ENCODE measurements at places on chromosomes 2 and 18.

DNA sequence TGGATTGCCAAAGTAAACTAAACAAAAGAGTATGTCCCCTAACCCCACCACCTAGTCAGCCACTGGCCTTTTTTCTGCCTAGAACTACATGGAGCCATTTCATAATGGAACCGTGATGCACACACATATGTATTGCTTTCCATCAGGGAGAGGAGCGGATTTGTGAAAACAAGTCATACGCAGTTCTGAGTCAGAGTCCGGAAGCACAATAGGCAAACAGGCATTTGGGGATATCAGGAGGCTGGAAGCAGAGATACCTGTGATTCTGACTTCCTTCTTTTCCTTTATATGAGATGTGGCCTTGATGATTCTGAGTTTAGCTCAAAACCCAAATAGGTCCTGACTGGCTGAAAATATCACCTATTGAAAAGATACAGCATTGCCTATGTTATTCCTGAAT is 93.5 kb downstream of the TMEM163 start:
- no peak for DNase-seq

GRCh38 chr2:6557737-6558136 is 308.0 kb downstream of the CMPK2 start:
- no peak for DNase-seq

GRCh38 chr2:217302856-217303255 is 443.0 kb upstream of the TNP1 start:
- no peak for DNase-seq

DNA sequence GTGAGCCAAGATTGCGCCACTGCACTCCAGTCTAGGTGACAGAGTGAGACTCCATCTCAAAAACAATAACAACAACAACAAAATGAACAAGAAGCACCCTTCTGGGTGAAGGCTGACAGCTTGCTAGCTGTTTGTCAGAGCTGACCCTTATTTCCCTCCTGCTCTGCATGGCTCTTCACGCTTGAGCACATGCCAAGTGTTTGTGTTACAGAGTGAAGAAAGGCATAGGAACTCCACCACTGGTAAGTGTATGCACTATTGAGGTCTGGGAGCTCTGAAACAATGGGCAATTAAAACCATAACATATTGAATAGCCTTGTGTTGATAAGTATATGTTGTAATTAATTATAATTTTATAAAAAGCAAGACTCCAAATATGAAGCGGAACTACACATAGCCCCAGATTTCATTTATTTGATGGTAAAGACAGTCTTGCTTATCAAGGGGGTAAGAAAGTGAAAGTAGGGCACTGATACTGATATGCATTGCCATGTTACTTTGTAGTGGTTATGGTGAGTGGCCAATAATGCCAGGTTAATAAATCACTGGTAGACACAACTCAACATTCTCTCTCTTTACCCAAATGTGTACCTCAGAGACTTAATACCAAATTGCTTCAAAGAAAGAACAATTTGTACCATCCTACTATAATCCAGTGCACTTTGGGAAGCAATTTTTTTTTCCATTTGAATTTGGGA is 163.4 kb downstream of the VWC2L start:
- peak; percentile 80 for DNase-seq

GRCh38 chr2:113227290-113227689 is 51.4 kb downstream of the PAX8 start:
- no peak for DNase-seq

GRCh38 chr18:12880541-12880910 is 3.5 kb downstream of the PTPN2 start:
- no peak for DNase-seq

GRCh38 chr2:47029737-47030524 is 114.3 kb upstream of the MCFD2 start:
- peak; percentile 26 for DNase-seq

DNA sequence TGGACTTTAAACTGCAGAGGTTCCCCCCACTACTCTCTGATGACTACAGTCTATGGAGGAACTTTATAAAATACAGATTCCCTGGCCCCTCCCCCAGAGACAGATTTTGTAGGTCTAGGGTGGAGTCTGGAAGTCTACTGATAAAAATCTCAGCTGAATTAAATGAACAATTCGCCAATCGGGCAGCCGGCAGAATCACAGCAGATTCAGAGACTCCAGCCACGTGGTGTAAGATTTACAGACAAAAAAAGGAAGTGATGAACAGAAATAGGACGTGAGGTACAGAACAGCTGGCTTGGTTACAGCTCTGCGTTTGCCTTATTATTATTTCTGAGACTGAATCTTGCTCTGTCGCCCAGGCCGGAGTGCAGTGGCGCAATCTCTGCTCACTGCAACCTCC is 21.4 kb upstream of the MTA3 start:
- no peak for DNase-seq

- DNase-seq, result no peak
Measured at GRCh38 chr18:22486667-22487066, 69.0 kb upstream of the CTAGE1 start.

DNA sequence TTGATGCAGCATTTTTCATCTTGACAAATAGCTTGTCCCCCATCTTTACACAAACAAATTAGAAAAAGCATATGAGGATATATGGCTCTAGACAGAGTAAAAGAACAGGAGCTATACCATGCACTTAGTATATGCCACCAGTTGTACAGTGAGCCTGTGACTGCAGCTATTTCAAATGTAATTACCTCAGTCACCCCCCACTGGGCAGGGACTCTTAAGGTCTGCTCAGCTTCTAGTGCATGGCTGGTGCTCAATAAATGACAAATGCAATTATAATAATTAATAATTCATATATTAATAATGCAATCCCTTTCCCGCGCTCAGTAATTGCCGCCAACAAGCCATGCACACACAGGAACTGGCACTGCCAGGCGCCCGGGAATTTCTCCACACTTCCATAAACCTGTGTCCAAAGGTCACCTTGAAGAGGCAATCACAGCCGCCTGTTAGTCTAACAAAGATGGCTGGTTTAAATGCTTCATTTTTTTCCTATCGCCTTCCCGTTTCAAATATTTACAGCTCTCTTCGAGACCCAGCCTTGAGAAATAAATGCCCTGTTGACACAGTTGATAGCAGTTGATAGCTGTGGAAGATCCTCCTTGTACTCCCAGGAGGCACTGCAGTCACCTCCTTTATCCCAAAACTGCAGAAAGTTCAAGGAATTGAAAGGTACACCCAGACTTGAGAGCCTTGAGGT is 156.6 kb downstream of the INO80D start:
- DNase-seq, result no peak

DNA sequence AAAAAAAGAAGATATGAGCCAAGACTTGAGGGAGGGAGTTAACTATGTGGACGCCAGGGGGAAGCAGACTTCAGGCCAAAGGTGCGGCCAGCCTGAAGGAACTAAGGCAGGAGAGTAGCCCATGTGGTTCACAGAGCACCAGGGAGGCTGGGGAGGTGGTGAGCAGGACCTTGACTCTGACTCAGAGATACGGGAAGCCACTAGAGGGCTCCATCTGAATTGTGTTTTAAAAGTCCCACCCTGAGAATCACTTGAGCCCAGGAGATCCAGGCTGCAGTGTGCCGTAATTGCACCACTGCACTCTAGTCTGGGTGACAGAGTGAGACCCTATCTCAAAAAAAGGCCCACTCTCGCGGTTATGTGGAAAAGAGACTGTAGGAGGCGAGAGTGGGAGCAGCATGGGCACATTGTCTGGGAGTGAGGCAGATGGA is 12.3 kb downstream of the CEP192 start:
- DNase-seq, result no peak

DNA sequence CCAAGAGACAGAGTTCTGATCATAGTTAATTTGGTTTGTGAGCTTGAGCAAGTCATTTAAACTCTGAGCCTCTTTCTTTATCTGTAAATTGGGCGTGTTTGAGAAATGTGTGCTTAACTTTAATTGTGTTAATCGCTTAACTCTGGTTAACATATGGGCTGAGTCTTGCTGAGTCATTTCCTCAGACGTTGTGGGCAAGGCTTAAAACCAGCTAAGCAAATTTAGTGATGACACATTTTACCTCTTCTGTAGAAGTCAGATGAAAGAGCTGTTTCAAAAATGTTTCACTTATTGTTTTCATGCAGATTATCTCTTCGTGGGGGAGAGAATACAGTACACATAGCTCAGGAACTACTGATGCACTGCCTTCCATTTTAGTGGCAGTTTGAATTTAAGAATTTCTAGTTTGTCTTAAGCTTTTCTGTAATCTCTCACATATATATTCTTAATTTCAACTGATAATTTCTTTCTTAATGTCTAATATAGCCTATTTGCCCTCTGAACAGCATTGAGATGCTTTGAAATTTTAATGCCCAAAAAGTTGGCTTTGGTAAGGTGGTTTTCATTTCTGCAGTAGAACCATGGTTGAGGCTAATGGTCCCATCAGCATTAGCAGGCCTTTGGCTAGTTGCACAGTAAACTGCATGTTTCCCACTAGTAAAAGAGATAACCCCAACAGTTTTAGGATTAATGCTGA is 34.9 kb downstream of the RAB10 start:
- no peak for DNase-seq

- no peak for DNase-seq
Measured at GRCh38 chr2:224220586-224221255, 181.2 kb downstream of the FAM124B start.

DNA sequence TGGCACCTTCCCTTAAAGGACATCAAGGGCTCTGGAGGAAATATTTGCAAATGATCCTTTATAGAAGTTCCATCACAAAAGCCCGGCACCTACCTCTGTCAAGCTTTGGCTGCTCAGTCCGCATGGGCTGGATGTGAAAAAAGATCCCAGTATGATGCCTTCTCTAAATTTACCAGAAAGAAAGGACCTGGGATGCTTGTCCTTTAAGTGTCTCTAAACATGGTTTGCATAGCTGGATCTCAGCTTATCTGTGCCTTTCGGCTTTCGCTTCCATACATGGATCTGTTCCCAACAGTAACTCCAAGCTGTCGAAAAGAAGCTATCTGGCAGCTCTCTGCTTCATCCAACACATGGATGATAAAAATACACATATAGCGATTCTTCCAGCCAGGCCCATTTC is 60.4 kb upstream of the SLC8A1 start:
- DNase-seq, result no peak

DNA sequence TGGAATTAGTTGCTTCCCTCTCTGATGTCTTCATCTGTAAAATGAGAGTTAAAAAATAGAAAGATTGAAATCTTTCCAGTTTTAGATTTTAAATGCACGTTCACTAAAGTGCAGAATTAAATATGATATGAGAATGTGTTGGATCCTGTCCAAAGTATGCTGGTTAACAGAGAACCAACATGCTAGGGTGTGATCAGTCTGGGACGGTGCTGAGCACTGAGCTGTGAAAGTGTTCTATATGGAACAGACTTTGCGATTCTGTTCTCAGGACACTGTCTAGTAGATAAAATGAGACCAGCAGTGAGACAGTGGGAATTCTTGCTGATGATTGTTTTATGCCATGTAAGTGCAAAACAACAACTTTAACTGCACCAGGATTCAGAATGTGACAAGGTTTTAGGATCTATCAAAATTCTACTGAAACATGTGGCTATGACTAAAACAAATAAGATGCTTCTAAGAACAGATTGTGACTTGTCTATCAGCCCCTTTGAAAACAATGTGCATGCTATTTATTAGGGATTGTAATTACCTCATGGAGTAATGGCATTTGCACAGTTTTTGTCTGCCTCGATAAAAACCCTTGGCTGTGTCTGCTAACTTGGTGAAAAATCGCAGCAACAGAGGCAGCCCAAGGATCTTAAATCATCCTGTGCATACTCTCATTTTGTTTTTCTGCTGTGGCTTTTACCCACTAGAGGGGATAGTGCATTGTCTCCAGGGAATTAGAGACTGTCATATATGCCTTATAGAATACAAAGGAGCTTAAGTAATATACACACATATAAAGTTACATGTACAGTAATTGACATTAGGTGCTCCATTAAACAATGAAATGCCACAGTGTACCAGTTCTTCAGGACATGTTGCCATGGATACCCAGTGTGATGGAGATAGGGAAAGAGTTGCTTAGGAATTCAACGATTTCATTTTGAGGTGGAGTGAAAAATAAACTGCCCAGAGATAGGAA is 55.1 kb downstream of the MAP3K20 start:
- DNase-seq, result no peak

- DNase-seq, result no peak
Measured at GRCh38 chr2:57373530-57373929, 673.1 kb upstream of the VRK2 start.

GRCh38 chr2:34159901-34160300 is 560.8 kb upstream of the FAM98A start:
- DNase-seq, result no peak

- DNase-seq, result no peak
Measured at GRCh38 chr2:98623657-98624056, 15.3 kb downstream of the UNC50 start.

DNA sequence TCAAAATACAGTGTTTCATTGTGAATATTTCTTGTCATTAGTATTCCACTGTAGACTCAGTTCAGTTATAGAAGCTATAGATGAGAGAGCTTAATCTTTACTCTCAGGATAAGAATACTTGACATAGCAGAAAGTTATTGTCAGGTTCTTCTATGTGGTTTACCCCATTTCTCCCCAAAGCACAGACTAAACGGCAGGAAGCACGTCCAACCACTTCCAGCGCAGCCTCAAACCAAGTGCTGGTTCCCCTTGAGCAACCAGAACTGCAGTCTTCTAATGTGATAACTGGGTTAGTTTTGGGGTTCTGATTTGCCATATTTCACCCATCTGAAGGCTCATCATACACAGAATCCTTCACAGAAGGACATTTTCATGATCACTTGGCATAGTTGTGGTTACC is 324.7 kb downstream of the SLC8A1 start:
- DNase-seq, result no peak

DNA sequence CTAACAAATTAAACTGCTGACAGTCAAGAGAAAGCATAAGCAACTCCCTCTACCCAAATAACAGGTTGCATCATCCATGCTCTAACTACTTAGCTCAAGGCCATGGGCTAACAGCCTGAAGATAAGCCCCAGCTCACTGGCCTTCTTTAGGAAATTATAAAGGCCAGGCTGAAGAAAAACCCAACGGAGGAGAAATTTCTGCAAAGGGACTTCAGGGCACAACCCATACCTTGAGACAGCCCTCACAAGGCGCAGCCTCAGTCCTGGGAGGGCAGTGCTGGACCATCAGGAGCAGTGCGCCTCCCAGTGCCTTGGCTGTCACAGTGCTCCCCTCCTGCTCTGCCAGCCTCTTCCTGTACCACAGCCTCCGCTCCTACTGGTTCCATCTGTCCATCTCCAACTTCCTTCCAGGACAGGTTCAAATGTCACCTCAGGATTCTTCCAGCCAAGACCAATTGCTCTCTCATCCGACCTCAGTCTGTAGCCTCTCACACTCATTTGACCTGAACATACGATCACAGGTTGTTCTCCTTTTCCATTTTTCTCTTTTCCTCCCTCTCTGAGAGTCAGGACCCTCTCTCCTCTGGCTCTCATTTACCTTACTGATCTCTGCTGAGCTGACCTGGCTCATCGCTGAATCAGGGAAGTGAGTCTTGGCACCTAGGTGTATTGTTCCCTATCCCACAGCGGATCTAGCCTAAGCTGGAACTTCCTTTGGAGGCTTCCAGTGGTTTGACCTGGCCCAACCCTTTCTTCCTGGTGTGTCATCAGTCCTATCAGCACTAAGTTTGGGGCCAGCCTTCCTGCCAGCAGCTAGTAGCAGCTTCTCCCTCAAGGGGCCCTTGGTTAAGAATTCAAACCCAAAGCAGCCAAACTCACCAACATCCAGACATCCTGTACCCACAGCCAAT is 1.9 kb downstream of the MCFD2 start:
- DNase-seq, result no peak

- DNase-seq, result no peak
Measured at GRCh38 chr2:69827796-69828540, 1.5 kb upstream of the GMCL1 start.

GRCh38 chr2:68948710-68949109 is 4.0 kb downstream of the GKN2 start:
- DNase-seq, result no peak

- peak; percentile 25 for DNase-seq
Measured at GRCh38 chr18:48676756-48677368, 138.0 kb downstream of the CTIF start.

GRCh38 chr2:7987992-7988391 is 693.9 kb upstream of the ID2 start:
- no peak for DNase-seq
